ENCODE measurements at places on chromosomes 7 and 10.

- DNase-seq = no peak
These were observed 161.8 kb downstream of the DPY19L1 start for GRCh38 chr7:34875481-34875880.

DNA sequence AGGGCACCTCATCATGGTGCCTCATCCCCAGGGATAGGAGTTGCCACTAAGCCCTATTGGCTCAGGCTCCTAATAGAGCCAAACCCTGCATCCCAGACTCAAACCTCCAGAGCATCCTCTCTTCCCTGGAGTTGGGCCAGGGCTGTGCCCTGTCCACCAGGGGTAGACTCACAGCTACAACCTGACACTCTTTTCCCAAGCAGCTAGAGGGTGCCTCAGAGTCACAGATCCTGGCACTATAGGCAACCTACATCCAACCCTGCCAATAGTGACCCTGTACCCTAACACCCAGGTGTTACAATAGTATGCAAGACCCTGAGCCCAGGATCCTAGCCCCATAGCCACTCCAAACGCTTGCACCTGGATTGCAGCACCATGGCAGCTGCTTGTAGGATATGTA is 64.0 kb upstream of the PLA2G12B start:
- DNase-seq = no peak

GRCh38 chr10:117885206-117885829 is 161.4 kb downstream of the RAB11FIP2 start:
- no peak for DNase-seq

- DNase-seq = no peak
These were observed 21.9 kb downstream of the CDK13 start for GRCh38 chr7:39971924-39972323.

GRCh38 chr10:97378933-97379921 is 21.9 kb downstream of the RRP12 start:
- DNase-seq = no peak

- no peak for DNase-seq
These were observed 67.9 kb upstream of the ANTXRL start for GRCh38 chr10:46218921-46219320.

DNA sequence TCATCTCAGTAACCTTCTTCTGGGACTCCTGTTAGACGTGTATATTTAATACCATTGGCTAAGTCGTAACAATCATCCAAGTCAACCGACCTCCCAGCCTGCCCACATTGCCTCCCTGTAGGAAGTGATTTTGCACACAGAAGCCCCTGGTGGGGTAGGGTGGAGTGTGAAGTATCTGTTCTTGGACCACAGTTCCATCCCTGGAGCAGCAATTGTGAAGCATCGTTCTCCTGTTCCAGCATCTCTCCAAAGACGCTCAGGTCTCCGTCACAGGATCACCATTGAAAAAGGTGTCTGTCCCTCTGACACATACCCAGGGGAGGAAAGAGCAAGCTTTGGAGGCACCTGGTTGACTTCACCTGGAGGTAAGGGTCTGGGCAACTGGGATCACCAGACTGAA is 72.9 kb downstream of the CCDC3 start:
- DNase-seq = no peak

DNA sequence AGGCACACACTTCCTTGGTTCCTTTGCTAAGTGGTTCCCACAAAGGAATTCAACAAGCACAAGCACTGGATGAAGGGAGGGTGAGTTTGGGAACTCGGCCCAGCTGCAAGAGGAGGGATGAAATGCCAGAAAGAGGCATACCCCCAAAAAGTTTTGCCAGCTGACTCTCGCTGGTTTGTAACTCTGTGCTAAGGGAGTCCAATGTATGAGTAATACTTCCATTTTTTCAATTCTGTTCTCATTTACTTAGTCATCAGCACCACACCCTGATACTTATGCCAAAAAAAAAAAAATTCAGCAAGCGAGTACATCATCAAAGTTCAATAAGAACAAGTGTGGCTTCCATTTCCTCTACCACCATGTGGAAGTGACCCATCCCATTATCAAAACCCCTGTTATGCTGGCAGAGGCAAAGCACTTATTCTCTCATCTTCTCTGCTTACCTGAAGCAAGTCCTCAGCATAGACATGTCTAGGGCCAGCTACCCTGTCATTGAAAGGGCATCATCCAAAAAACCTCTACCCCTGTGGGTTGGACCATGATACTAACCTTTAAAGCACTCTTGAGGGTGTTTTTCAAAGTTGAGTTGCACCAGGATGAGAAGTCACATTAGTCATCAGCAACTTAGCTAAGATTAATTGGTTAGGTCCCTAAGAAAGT is 6.9 kb upstream of the HYCC1 start:
- DNase-seq = no peak

DNA sequence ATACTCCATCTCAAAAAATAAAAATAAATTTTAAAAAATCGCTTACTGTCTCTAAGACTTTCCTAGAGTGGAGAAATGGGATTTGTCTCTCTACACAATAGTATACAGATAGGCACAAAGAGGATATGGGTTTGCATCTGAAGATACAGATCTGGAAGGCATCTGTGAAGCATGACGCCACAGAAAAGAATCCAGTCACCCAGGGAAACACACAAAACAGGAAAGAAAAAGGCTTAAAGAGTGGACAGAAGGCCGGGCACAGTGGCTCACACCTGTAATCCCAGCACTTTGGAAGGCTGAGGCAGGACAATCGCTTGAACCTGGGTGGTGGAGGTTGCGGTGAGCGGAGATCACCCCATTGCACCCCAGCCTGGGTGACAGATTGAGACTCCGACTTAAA is 61.3 kb downstream of the SKIDA1 start:
- no peak for DNase-seq

DNA sequence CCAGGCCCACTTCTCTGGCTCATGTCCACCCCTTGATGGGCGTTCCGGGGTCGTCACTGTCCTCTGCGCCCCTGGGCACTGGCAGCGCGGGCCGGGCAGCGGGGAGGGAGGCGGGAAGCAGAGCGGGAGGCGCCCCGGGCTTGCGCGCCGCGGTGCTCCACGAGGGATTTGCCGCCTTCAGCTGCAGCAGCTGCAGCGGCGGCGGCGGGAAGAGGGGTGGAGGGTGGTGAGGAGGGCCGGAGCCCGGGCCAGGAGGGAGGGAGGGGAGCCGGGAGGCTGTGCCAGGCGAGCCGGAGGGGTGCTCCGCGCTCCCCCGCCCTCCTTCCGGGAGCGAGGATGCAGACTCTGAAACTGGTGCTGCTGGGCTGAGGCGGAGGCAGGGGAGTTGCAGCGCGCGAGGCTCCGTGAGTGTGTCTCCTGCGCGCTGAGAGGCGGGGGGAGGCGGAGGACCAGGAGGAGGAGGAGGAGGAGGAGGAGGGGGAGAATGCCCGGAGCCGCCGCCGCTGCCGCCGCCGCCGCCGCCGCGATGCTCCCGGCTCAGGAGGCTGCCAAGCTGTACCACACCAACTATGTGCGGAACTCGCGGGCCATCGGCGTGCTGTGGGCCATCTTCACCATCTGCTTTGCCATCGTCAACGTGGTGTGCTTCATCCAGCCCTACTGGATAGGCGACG is at the start of gene LHFPL3:
TSS of gene LHFPL3 (plus strand) at position 308 of the 674 bp plus-strand sequence.
- DNase-seq = no peak

DNA sequence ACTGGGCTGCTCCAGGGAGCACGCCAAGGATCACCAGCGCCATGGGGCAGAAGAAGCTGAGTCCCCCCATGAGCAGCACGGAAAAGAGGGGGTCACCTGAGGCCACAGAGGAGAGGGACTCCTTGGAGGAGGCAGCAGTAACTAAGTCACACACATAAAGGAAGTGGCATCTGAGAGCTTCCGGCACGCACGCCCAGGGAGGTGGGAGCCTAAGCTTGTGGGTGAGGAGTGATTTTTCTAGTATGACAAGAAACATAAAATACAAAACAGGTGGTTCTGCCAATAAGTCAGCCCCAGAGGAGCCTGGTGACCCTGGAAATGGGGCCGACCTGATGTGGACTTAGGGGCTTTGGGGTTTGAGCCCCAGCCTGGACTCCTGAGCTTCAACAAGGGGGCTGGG is 60.8 kb downstream of the CARD11 start:
- no peak for DNase-seq

GRCh38 chr10:24642921-24643678 is 80.6 kb downstream of the ARHGAP21 start:
- no peak for DNase-seq

DNA sequence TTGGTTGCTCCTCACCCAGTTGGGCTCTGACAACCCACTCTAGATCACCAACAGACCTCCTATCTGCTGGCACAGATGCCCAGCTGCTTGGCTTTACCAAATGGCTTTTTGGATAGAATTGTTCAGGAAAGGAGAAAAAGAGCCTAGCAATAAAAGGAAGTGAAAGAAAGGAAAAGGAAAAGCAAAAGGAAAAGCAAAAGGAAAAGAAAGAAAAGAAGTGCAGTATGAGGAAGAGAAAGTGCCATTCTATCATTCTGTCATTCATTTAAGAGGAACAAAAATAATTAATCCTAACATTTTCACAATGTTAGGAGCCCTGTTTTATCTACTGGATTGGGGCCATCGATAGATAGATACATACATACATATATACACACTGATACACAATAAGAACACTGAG is 353.6 kb downstream of the THSD7A start:
- no peak for DNase-seq

Measured in breast epithelium (tissue), 4 donors.